Astrocyte of the spinal cord (primary cell): ENCODE measurements at places on chromosomes 2 and 18.
A peak's percentile ranks its signal among the peaks of the same experiment; 100 is the strongest.

DNA sequence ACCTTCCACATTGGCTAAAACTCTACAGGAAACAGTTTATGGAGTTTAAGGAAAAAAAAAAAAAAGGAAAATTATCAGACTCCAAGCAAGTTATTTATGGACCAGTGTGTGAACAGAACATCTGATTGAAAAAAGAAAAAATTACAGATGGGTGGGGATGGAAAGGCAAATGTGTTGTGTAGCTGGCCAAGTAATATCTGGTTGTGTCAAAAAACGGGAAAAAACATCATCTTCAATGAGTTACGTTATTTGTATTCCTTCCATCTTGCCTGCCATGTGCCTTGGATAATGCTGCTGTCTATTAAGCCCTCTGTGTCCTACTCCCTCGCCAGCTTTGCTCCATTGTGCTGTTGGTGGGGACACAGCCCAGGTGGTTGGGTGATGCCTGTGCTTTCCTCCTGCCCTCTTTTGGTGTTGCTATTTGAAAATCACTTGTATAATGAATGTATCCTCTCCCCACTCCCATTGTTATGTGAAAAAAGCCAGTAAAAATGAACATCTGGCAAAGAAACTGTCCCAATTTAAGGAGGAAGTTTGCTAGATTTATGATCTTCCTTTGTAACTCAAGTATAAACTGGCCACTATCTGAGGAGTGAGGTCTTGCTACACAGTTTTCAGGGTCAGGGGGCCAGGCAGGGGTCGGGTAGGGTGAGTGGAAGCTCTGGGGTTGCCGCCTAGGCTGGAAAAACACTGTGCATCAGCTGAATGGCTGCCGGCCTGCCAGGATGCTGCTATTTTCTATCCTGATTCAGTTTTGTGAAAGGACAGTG, 155.9 kb downstream of the FMNL2 start:
- no peak for DNase-seq

- peak; percentile 18 for DNase-seq
Measured at GRCh38 chr2:8661736-8662135, 20.1 kb upstream of the ID2 start.

DNA sequence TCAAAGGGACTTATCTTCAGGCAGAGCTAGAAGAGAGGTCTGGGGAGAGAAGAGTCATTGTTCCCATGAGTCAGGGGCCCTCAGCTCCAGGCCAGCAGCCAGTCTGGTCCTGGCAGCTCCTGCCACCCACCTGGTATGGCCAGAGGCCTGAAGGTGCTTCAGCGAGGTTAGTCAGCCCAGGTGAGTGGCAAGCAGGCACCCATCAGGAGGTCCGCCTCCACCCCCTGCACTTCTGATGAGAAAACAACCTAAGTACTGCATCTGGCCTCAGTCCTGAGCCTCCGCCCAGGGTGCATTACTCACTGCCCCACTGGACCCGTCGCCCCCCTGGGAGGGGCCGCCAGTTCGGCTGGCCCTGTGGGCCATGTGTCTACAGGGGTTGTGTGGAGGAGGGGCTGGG, 130.2 kb downstream of the INHBB start:
- no peak for DNase-seq

GRCh38 chr2:187702157-187702556, 147.9 kb upstream of the TFPI start:
- DNase-seq = no peak

DNA sequence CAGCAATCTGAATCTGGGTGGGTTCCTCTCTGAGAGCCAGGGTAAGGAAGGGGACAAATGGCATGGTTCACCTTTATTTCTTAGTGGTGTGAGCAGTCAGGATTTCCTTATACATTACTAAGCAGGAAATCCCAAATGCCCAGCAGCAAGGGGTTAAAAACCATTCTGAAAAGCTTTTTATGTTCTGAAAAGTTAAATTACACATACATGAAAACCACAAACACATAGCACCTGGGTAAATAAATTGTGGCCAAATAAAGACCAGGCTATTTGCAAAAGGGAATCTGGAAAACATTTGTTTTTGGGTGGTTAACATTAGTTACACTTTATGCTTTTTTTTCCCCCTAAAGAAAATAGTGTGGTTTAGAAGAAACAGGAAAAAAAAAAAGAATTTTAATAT, 156.1 kb downstream of the AGPS start:
- no peak for DNase-seq

DNA sequence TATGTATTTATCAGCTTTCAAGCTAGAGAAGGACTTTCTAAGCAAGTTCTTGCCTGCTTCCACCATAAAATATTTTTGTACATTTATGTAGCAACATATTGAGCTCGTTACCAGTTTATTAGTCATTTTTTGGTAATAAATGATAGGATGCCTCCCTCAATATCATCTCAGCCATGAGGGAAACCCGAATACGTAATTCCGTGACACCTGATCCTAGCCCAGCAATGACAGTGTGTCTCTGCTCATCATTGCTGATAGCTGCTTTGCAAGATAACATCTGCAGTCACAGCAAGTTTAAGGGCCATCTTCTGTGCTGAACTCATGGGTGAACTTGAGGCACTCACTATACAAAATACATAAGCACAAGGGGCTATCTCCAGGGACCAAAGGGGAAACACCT, 62.2 kb downstream of the COL6A3 start:
- no peak for DNase-seq

GRCh38 chr2:191311627-191312026, 66.4 kb downstream of the MYO1B start:
- peak; percentile 66 for DNase-seq

- no peak for DNase-seq
Measured at GRCh38 chr2:45754131-45755010, 102.9 kb downstream of the PRKCE start.

DNA sequence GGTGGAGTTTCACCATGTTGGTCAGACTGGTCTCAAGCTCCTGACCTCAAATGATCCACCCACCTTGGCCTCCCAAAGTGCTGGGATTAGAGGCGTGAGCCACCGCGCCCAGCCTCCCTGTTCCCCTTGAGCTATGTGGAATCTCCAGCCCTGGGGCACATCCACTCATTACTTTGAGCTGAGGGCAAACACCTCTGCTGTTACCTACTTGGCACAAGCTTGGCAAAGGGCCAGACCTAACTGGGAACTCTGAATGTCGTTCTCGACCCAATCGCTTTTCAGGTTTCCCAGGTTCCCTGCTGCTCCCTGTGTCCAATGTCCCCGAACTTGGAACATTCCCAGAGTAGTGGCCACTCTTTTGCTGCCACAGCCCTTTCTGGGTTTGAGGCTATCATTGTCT, 40.6 kb downstream of the CHST10 start:
- DNase-seq = no peak

GRCh38 chr2:218312267-218312756, 20.0 kb upstream of the TMBIM1 start:
- DNase-seq = no peak

DNA sequence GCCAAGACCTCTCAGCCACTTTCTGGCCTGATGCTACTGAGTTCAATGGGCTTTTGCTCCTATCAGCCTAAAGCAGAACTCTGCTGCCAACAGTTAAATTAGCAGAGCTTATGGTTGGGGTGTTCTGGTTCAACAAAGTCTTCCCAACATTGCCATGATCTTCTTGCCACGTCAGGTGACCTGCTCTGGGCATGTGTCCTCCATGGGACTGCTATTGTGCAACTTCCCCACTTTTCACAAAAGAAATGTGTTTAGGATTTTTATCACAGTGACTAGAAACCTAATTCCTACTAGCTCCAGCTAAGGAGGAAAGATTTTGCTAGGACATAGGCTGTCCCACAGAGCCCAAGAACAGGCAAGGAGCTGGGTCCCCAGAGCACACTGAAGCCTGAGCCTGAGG, 56.4 kb downstream of the ALK start:
- DNase-seq = no peak

- peak; percentile 51 for DNase-seq
Measured at GRCh38 chr2:210199186-210199765, 26.0 kb downstream of the ACADL start.
